ENCODE measurements at places on chromosomes 5 and 9.

- no peak for DNase-seq
These were observed 39.3 kb upstream of the CHD1 start for GRCh38 chr5:98968056-98968564.

GRCh38 chr5:172303572-172304335, 20.2 kb upstream of the UBTD2 start:
- peak; percentile 71 for DNase-seq

DNA sequence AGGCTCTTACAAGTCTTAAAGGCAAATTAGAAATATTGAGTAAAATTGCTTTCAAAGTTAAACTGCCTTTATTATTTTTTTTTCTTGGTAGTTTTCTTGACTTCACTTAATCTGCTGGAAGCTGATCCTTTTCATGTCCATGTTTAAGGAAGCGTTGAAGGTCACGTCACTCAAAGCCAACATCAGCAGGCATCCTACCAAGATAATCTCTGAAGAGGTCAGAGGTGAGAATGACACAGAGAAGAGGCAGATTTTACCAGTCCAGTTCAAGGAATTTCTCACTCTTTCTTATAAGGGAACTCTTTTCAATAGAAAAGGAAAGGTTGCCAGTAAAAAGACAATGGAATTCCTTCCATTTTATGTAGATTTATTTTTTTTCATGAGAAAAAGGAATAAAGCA, 259.8 kb downstream of the ANXA1 start:
- no peak for DNase-seq

DNA sequence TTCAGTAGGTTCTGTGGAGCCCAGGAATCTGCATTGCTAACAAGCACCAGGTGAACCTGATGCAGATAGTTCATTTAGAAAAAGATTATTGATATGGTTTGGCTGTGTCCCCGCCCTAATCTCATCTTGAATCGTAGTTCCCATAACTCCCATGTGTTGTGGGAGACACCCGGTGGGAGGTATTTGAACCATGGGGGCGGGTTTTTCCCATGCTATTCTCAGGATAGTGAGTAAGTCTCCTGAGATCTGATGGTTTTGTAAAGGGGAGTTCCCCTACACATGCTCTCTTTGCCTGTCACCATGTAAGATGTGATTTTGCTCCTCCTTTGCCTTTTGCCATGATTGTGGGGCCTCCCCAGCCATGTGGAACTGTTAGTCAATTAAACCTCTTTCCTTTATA, 212.0 kb downstream of the RAB3C start:
- DNase-seq: peak; percentile 72

DNA sequence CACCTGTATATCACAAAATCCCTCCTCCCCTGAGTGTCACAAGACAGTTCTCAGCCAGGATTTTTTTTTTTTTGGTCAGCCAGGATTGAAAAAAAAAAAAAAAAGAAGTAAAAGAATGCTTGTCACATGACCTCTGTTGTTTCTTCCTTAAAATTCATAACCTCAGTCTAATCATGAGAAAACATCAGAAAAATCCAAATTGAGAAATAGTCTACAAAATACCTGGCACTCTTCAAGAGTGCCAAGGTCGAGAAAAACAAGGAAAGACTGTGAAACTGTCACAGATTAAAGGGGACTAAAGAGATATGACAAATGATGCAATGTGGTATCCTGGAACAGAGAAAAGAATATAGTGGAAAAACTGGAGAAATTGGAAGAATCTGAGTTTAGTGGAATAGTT, 58.5 kb upstream of the SUB1 start:
- DNase-seq: no peak

GRCh38 chr5:146762830-146763229, 115.7 kb downstream of the PPP2R2B start:
- no peak for DNase-seq

GRCh38 chr9:38705917-38706316, 14.0 kb downstream of the FAM240B start:
- DNase-seq: no peak

DNA sequence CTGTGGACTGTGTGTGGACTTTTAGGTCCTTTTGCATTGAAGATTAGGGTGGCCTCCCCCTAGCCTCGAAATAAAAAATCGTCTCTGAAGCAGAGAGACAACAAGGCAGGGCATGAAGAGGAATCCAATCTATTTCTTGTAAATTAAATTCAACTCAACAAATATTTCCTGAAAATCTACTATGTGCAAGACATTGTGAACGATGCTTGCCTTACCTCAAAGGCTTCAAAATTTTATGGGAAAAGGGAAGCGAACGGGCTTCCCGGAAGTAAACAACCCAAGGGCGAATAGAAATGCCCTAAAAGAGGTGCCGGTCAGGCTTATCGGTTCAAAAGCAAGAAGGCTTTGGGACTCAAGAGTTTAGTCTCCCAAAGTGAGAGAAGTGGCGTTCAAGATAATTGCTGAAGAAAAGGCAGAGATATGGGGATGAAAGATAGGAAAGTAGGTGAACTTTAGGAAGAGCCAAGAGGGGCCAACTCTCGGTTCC, 525 bp downstream of the KIF24 start:
- no peak for DNase-seq

Data from inflammatory macrophage treated with lipopolysaccharide for 4 hours (primary cell).